ENCODE measurements at places on chromosomes 2 and 18.

DNA sequence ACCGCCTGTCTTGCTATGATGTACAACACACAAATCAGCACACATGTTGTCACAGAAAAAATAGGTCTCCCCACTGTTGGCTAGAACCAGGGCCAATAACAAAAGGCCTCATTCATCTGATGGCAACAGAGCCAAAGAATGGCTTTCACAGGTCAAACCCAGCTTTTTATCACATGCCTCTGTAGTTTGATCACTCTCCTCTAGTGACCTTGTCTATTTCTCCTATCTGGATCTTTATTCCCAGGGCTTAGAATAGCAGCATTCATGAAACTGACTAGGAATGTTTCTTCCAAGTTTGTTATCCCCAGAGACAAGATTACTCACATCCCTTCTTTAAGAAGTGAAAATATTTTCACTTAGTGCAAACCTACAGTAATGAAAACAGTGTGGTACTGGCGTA is 285.8 kb upstream of the GYPC start:
- DNase-seq, result no peak

DNA sequence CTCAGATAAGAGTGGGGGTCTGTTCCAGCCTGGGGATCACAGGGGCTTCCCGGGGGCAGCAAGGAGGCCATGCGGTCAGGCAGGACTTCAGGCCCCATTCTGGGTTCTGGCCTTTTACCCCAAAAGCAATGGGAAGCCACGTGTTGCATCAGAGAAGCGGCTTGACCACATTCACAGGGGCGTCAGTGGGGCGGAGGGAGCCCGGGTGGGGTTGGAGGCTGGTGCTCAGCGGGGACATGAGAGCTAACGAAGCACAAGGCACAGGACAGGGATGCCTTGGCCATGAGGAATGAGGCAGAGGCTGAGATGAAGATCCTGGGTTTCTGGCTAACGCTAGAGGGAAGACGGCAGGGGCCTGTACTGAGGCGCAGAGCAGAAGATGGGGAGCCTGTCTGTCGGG is 6.1 kb downstream of the HJURP start:
- no peak for DNase-seq

- no peak for DNase-seq
These were observed 199.8 kb downstream of the DPP10 start for GRCh38 chr2:114642166-114642770.

DNA sequence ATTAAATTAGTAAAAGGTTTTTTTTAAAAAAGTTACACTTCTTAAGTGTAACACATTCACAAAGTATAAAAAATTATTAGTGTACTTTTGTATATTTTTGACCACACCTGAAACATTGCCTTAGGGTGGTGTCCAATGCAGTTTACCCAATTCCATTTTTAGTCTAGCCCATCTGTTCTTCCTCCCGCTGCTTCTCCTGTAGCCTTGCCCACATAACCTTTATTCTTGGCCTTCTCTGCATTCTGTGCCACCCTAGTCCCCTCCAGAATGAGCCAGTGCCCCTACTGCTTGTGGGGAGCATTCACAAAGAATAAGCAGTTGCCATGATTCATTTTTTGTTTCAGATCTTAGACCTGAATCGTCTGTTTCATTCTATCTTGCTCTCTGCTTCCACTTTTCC is 78.4 kb upstream of the MYT1L start:
- DNase-seq, result no peak

- no peak for DNase-seq
These were observed 73.2 kb downstream of the MAP4K4 start for GRCh38 chr2:101770726-101771125.

GRCh38 chr2:149076863-149077412 is 38.4 kb downstream of the LYPD6B start:
- no peak for DNase-seq

GRCh38 chr18:27461957-27462356 is 276.8 kb upstream of the CHST9 start:
- DNase-seq, result no peak

DNA sequence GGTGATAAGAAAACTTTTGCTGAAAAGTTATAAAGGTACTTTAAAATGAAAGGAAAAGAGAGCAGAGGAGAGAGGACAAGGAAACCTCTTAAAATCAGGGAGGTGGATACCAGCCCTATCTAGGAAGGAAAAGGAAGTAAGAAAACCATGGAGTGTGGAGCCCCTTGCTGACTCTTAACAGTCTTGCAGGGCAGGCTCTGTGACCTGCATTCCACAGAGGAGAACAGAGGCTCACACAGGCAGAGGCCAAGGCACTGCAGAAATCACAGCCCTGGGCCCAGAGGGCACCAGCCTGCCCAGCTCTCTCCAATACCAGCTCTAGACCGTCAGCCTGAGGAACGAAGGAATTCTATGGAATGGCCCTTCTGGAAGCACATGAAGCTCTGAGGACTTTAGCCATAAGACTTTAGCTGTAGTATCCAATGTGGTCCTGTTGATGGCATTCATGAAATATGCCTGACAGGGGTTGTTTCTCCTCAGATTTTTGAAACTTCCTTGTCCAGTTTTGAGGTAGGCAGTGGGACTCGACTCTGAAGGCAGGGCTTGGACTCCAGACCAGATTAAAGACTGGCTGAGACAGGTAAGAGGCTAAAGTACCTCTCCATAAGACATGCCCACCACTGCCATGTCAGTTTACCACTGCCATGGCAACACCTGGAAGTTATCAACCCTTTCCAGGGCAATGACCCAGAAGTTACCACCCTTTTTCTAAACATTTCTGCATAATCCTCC is 216.3 kb downstream of the ANAPC1 start:
- DNase-seq, result no peak

- no peak for DNase-seq
These were observed 36.7 kb downstream of the SP140 start for GRCh38 chr2:230262246-230262645.

- no peak for DNase-seq
These were observed 374.4 kb downstream of the MTX2 start for GRCh38 chr2:176643646-176644045.

DNA sequence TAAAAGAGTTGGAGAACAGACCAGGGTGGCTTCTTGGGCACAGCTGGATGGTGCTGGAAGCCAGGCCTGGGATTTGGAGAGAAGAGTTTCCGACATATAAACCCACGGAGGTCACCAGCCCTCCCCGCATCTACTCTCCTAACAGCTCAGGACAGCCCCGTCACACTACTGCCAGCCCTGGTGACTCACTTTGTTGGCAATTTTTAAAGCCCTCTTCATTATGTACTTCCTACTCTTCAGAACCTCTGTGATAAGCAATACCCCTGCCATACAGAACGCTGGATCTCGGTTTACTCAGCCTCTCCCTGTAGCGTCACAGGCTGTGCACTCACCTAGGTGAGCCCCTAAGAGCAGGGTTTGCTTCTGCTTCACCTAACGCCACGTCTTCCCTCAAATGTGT is 48.1 kb downstream of the ID2 start:
- DNase-seq, result no peak

- DNase-seq, result no peak
These were observed 113.9 kb downstream of the MREG start for GRCh38 chr2:215899141-215900074.

GRCh38 chr18:21684731-21685130 is 19.8 kb downstream of the ABHD3 start:
- DNase-seq, result no peak

- no peak for DNase-seq
These were observed 1.7 kb upstream of the SERPINB7 start for GRCh38 chr18:63773551-63773950.

- DNase-seq, result no peak
These were observed 10.9 kb downstream of the TMEM87B start for GRCh38 chr2:112065966-112066365.

DNA sequence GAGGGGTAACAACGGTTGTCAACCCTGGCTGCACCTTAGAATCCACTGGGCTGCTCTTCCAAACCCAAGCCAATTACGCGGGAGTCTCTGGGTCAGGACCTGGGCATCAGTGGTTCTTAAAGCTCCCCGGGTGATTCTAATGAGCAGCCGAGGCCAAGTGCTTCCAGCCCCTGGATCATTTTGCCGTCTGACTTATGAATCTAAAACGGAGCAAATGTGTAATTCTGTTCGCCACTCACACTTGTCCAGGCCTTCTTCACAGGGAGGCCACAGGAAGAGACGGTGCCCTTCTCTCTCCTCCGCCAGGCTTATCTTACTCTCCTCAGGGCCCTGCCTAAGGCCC is 78.5 kb downstream of the MCFD2 start:
- no peak for DNase-seq

- DNase-seq, result peak; percentile 78
These were observed 8.4 kb upstream of the ARID5A start for GRCh38 chr2:96528006-96528699.

DNA sequence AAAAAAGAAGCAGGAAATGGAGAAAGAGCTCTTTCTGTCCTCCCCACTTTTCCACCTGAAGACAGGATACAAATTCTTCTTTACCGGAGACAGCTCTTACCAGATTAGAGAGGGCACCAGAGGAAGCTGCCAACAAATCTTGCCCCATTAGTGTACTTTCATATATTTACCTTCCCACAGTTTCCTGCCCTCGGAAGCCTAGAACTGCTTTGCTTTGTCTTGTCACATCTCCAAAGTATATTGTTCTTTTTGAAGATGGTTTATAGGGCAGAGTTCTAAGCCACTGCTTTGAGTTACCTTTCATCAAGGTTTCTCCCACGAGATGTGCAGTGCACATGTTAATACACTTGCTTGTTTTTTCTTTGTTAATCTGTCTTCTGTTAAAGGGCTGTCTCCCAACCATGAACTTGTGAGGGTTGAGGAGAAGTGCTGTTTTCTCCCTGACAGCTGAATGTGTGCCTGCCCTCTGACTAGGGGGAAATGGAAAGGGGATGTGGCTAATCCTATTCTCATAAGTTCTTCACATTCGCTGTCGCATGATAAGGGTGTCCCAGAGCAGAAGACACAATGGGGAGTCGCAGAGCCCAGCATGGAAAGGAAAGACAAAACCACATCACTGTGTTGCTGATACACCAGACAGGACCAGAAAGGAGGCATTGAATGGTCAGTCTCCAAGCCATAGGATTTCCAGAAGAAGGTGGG is 24.2 kb downstream of the CENPA start:
- no peak for DNase-seq

- no peak for DNase-seq
These were observed 643.0 kb upstream of the FAM98A start for GRCh38 chr2:34241905-34242762.

DNA sequence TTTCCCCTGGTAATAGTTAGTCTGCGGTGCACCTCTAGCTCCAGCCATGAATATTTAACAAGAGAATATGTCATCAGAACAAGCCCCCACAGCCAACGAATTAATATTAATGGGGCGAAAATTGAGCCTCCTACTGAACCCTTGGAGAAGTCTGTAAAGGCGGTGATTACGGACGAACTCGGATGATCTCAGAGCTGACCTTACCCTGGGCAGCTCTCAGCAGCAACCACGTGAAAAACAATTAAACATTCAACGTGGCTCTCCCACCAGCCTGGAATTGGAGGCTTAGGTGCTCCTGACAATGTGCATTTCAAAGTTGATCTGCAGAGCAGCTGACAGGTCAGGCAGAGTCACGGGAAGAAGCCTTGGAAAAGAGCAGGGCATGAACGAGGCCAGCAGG is 407.6 kb upstream of the MYT1L start:
- DNase-seq, result no peak

DNA sequence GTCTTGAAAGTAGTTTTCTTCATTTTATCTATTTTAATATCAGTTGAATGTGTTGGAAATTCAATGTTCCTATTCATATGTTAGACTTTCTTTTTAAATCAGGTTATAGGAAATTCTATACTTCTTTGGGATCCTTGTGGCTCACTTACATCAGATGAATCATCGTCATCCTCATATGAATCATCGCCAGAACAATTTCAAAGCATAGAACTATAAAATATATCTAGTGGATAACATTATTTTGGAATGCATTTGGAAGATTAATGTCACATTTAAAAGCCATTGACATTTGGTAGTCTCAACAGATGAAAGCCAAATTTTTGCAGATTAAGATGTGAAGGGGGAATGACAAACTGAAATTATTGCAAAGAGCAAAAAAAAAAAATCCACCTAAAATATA is 94.1 kb downstream of the FAM161A start:
- no peak for DNase-seq

GRCh38 chr2:219497495-219498279 is 1.0 kb upstream of the GMPPA start:
- peak; percentile 38 for DNase-seq

Data from activated naive CD4-positive, alpha-beta T cell treated with Interleukin-2 at 50 U/mL for 16 hours (primary cell).